AG09319 (cell line): ENCODE measurements at places on chromosomes 3 and 15.

GRCh38 chr15:51184627-51185026, 89.9 kb upstream of the TNFAIP8L3 start:
- DNase-seq = no peak

DNA sequence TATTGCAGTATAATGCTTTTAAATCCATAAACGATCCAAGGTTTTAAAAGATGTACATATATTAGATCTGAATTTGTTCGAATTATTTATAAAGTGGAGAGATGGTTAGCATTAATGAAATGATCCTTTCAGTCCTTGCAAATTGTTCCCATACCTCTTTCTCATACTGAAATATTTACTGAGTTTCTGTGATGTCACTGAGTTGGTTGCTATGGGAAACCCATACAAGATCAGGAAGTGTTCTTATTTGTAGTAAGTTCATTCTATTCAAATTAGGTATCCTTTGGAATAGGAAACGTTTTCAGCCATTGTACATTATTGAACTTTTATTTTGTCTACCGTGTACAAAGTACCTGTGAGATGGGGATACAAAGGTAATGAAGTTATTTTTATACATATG, 73.2 kb upstream of the CHL1 start:
- no peak for DNase-seq

- no peak for DNase-seq
Measured at GRCh38 chr15:71674354-71674753, 136.0 kb upstream of the NR2E3 start.

DNA sequence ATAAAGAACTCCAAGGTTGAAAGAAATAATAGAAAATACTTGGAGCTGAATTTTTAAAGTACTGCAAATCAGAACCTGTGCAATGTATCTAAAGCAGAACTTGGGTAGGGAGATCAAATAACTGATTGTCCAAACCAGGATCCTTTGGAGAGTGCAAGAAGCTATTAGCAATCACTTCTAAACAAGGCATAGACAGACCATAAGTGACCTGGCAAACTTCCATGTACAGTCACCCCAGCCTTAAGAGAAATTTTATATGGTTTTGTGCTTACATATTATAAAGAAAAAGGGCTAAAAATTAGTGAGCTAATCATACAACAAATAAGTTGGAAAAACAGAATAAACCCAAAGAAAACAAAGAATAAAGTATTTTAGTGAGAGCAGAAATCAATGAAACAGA, 35.2 kb downstream of the ETV5 start:
- DNase-seq = no peak

- DNase-seq = no peak
Measured at GRCh38 chr3:37540786-37541185, 320.9 kb upstream of the CTDSPL start.

- no peak for DNase-seq
Measured at GRCh38 chr3:100702082-100702979, 7.0 kb upstream of the TFG start.

- no peak for DNase-seq
Measured at GRCh38 chr3:185728630-185729336, 96.1 kb downstream of the IGF2BP2 start.

GRCh38 chr3:181722156-181722555, 10.4 kb downstream of the SOX2 start:
- DNase-seq = no peak

DNA sequence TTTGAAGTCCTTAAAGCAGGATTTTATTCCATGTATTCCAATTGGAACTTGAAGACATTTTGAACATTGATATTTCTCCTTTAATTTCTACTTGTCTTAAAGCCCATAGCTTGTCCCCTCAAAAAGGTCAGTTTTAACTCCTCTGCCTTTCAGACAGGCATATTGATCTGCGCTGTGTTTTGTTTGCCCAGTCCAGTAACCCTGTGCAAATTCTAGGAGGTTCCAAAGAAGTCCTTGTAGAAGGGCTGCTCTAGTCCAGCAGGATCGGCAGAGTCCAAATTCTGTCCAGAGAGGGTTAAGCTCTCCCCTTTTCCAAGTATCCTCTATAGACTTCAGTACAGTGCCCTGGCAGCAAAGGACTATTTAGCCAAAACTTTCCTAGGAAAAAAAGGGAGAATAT, 105.6 kb upstream of the MANF start:
- no peak for DNase-seq
